Glomerular endothelial cell (primary cell): ENCODE measurements at places on chromosomes 12 and 14.

DNA sequence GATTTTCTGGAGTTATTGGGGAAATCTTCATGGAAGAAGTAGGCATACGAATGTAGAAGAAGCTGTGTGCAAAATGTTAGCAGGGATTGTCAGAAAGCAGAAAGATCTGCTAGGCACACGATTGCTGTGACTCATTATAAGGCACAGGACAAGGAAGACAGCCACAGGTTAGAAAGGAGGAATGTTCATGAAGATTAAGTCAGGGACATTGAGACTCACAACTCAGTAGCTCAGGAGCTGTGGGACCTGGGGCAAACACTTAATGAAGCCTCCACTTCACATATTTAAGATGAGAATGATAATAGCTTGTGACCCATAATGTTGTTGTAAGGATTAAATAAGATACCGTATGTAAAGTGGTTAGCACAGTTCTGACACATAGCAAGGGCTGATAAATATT lies 26.6 kb upstream of the RTRAF start:
- DNase-seq, result no peak

DNA sequence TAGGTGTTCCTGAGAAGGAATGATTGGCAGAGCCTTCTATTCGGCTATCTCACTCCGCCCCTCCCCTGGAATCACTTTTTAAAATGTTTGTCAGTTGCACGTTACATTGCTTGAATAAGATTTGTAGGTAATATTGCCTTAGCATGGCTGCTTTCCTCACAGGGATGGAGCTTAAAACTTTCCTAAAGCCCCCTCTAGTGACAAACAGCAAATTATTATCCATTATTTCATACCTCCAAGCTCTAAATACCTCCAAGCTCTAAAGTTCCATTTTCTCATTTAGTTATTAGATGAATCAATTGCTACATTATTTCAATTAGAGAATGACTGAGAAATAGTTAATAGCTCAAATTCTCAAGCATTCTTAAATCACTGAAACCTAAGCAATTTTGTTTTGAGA lies 5.1 kb upstream of the SPATA7 start:
- no peak for DNase-seq

- no peak for DNase-seq
Observed at GRCh38 chr14:87387806-87388205, 605.2 kb downstream of the GALC start.

DNA sequence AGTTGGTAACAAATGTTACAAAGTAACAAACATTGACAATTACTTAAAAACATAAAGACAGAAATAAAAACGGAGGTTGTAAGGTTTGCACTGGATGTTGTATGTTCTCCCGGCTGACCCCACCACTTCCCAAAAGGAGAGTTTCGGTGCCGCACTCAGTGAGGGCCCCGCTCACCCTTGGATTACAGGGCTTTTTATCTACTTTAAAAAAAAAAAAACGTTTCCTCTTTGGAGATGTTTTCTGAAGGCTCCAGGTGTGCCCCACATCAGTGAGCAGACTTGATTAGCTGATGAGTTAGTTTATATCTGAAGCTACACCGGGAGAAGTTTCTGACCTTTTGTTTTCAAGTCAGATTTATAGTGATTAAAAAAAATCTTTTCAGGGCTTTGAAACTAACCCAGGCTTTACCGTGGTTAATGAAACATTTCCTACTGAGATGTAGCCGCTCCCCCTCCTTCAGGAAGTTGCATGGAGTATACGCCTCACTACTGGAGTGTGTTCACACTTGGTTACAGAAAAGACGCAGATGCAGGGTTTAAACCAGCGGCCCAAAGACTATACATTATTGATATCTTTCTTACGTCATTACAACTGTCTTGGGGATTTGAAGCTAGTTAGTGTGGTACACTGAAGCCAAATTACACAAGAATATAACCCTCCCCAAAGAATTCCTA lies 38.0 kb upstream of the BCL7A start:
- DNase-seq, result no peak

DNA sequence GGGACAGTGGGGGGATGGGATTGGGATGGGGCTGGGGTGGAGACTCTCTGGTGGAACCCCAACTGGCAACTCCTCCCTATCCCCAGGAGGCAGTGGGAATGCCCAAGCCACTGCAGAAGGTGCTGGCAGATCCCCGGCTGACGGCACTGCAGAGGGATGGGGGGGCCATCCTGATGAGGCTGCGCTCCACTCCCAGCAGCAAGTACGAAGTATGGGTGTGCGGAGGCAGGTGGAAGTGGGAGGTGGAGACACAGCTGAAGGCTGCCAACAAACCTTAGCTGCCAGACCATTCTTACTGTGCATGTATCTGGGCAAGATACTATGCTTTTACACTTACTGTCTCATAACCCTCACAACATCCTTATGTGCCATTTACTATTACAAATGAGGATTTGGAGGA lies 8.2 kb downstream of the ARHGEF40 start:
- no peak for DNase-seq

DNA sequence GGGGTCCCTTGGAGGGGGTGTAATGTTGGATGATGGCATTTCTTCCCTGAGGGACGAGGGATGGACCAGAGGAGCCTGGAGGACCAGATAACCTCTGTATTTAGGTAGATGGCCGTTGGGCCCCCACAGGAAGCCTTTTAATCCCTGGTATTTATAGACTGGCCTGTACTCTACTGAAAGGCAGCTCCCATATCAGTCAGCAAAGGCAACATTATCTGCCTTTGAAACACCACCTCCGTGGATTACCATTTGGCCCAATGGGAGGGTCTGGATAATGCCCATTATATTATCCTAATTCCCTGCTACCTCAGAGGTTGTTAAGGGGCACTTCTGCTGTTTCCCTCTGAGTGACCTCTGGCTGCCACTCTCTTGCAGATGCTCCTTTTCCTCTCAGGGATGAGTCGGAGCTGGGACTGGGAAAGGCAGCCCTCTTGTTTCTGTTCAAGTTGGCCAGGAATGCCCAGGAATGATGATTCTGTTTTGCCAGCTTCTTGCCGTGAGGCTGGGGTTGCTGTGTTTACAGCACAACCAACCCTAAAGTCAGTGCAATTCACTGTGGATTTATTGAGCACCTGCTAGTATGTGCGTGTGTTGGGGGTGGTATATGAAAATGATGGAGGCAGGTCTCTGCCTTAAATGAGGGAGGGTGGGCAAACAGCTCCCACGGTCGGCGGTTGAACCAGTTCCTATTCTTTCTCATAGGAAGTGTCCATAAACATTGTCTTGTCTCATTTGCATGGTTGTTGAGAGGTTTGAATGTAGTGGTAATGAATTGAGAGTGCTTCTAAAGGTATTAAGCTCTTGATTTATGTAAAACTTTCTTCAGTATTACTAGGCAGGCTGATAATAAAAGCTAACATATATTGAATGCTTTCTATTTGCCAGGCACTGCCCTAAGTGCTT lies 18.1 kb downstream of the SUSD6 start:
- DNase-seq, result no peak

- no peak for DNase-seq
Observed at GRCh38 chr12:125004621-125005020, 11.2 kb downstream of the BRI3BP start.

- no peak for DNase-seq
Observed at GRCh38 chr12:32437095-32437515, 37.7 kb downstream of the FGD4 start.

GRCh38 chr14:103653805-103654204 lies 24.8 kb downstream of the KLC1 start:
- DNase-seq, result no peak

- DNase-seq, result no peak
Observed at GRCh38 chr12:43891856-43892574, 56.1 kb downstream of the TMEM117 start.

- DNase-seq, result no peak
Observed at GRCh38 chr14:41872931-41873685, 266.4 kb downstream of the LRFN5 start.

GRCh38 chr12:119154435-119154818 lies 24.3 kb upstream of the HSPB8 start:
- DNase-seq, result no peak

- peak; percentile 99 for DNase-seq
Observed at GRCh38 chr12:116455540-116456329, 103.4 kb upstream of the MAP1LC3B2 start.

DNA sequence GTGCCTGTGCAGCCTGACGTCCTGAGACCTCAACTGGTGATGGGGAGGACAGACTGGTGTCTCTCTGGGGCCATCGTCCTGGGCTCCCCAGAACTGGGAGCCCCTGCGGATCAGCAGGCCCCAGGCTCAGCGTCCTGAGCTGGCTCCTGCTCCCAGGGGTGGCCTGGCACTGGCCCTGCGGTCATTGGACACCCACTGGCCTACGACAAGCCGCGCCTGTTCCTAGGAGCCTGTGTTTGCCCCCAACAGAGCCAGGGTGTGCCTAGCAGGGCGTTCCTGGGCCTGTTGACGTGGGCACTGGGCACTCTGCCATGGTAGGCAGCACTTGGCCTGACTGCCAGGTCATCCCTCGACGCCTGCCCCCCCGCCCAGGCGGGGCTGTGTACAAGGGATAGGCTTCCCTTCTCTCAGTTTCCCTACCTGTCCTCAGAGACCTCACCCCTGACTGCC lies 8.4 kb downstream of the ADSS1 start:
- DNase-seq, result no peak
